Urothelium cell line (cell line): ENCODE measurements at places on chromosomes 12 and 14.

DNA sequence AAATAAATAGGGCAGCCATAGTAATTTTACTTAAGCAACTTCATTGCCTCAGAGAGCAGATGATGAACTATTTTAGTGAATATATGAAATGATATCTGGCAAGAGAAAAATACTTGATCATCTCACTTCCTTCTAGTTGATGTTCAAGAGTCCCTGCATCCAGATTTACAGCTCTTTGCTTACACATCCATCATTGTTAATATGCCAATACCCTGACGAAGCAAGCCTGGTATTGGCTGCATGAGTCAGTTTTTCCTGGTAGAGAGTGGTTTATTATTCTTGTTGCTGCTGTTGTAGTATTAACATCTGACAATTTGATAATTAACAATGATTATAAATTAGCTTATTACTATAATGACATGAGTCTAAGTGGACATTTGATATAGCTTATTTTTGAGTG is 681.9 kb downstream of the NRXN3 start:
- DNase-seq, result no peak

GRCh38 chr14:23115039-23115731 is 3.9 kb downstream of the CEBPE start:
- DNase-seq, result peak; percentile 89

DNA sequence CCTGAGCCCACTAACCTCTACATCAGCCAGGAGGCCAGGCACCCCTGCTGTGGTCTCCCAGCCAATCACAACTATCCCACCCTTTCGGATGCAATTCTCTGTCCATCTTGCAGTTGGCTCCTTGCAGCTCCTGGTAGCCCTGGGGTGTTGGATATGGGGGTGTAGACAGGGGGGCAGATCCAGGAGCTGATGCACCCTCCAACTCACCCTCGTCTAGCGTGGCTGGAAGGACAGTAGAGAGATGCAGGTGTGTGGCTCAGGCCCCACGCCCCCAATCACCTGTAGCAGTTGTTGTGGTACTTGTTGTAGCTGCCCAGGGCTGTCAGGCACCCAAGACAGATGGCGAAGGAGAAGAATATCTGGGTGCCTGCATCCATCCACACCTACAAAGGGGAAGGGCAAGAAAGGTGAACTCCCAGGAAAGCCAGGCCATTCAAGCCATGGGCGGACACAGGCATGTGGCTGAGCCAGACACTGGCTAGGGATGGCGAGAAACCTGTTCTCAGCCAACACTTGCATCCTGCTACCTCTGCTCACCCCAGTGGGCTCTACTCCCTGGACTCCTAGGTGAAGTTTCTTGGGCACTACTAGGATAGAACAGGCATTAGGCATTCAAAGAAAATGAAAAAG is 13.4 kb upstream of the SLC6A12 start:
- no peak for DNase-seq

GRCh38 chr12:12180575-12180974 is 86.3 kb downstream of the LRP6 start:
- DNase-seq, result no peak

- DNase-seq, result no peak
These were observed 230.4 kb downstream of the SSPN start for GRCh38 chr12:26425587-26426260.

DNA sequence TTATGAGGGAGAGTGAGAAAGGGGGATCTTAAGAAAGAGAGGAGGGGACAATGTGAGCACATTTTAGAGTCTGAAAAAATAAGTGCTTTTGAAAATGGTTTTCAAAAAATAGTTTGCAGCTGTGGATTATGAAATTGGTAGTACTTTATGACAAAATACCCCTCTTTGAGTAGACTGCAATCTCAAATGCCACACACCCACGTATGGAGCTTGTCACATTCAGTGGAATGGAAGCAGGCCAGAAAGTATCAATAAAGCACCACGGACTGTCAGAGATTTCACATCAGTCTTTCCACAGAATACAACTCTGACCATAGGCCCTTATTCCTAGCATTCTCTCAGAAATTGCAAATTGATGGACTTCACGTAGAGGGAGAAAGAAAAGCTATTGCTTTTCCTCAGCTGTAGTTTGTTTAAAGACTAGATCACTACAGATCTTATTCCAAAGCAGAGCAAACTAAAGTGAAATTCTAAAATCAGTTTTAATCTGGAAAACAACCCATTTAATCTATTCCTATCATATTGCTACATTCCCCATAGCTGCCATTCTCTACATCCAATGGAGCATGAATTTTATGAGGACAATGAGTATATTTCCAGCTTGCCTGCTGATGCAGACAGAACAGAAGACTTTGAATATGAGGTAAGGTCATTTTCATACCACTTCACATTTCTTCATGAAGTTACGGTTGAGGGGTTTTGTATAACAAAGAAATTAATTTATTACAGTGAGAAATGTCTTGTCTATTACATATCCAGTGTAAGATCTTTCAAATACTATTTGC is 321.3 kb downstream of the PDZRN4 start:
- no peak for DNase-seq

- no peak for DNase-seq
These were observed 20.4 kb upstream of the HSP90B1 start for GRCh38 chr12:103909811-103910210.
